ENCODE measurements at places on chromosomes 16 and 17.

GRCh38 chr17:78497115-78497540, 80.1 kb downstream of the DNAH17 start:
- peak; percentile 69 for DNase-seq

DNA sequence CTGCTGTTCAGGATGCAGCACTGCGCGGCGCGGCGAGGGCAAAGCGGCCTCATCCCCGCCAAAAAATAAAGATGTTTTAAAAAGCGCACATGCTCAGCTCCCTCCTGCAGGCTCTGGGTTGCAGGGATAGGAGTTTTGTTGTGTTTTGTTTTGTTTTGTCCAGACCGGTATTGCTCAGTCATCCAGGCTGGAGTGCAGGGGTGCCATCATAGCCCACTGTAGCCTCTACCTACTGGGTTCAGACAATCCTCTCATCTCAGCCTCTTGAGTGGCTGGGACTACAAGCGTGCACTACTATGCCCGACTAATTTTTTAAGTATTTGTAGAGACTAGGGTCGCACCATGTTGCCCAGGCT, 636 bp downstream of the WWOX start:
- no peak for DNase-seq

DNA sequence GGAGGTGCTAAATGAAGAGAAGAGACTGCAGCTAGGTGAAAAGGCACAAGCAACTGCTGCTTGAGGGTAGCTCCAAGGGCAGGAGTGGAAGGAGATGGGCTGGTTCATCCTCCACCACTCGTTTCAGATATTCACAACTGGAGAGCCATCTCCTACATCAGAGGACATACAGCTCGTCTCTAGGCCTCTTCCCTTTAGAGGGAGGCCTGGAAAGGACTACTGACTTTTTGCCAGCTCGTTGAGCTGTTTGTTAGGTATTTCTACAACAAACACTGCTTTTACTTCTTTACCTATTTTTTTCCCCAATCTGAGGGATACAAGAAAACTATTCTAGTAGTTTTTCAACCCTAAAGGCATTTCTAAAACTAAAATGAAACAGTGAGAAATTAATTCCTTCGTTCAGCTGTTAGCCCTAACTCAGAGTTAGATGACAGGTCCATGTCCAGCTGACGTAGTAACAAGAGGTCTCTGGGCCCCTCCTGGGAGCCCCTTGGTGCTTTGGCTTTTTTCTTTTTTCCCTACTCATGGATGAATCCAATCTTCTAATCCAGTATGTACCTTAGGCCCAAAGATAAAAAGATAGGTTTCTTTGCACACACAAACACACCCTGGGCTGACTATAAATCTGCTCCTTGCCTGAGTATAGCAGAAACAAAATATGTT, 47.8 kb upstream of the TBX2 start:
- DNase-seq: no peak

GRCh38 chr17:5097101-5097834, 14.4 kb downstream of the ZNF232 start:
- DNase-seq: no peak

DNA sequence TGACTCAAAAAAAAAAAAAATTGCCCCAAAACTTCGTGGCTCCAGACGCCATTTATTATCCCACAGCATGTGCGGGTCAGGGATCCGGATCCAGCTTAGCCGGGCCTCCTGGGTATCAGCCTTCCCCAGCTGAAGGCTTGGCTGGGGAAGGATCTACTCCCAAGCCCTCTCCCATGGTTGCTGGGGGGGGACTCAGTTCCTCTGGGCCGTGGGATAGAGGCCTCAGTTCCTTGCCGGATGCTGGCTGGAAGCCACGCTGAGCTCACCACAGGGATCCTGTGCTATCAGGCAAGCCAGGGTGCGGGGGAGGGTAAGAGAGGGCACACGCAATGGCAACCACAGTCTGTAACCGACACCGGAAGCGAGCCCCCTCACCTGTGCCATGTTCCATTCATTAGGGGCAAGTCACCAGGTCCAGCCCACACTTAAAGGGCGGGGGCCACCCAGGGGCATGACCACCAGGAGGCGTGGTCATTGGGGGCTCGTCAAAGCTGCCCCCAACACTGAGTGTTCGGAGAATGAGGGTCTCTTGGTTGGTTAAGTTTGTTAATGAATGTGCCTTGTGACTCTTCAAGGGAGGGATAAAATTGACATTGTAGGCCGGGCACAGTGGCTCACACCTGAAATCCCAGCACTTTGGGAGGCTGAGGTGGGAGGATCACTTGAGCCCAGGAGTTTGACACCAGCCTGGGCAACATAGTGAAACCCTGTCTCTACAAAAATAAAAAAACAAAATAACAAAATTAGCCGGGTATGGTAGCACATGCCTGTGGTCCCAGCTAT, 210.0 kb upstream of the GSE1 start:
- DNase-seq: no peak

GRCh38 chr16:57070424-57070823, 22.0 kb upstream of the CPNE2 start:
- DNase-seq: no peak

DNA sequence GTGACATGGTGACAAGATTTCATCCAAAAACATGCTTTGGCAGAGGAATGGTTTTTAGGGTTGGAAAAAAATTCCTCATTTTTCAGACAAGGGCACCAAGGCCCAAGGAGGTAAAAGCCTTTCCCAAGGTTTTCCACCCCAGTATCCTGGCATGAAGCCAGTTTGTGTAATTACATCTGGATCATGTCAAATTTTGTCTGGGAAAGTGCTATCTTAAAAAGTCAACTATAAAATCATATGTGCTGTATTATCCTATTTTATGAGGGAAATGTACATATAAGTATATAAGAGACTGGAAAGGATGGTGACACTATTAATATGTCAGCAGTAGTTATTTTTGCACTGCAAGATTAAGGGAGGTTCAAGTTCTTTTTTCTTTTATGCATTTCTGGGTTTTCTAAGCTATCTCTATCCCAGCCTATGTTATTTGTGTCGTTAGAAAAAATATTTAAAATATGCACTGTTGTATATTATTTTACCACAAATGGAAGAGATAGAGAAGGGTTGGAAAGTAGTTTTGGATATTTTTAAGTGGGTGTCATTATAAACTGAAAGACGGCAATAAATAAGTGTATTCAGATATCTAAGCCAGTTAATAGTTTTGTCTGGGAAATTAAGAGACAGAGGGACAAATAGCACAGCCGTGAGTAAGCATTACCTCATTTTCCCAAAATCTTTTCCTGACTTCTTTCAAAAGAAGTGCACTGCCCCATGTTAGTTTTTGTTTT, 13.5 kb upstream of the FBXO47 start:
- no peak for DNase-seq

- DNase-seq: no peak
Measured at GRCh38 chr17:79940459-79941087, 95.1 kb downstream of the TBC1D16 start.

DNA sequence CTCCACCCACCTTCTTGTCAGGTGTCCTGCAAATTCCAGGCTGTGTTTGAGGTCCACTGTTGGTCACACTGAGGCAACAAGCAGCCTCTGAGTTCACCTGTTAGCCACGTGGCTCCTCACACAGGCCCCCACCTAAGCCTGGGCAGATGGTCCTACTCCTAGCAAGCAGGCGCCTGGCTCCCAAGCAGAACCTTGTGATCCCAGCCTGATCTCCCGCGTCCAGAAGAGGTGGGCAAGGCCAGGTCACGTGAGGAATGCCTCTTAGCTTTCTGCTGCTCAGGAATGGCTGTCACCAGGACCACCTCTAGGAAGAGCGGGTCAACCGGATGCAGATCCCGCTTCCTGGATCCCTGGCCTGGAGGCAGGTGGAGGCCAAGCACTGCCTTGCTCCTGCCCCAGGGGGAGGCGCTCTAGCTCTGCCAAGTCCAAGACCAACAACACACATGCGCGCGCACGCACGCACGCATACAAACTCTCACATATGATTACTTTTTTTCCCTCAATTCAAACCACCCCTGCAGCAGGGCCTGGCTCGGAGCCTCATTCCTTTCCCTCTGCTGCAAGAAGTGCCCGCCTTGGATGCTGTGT, 9.5 kb downstream of the CYB561 start:
- DNase-seq: no peak

DNA sequence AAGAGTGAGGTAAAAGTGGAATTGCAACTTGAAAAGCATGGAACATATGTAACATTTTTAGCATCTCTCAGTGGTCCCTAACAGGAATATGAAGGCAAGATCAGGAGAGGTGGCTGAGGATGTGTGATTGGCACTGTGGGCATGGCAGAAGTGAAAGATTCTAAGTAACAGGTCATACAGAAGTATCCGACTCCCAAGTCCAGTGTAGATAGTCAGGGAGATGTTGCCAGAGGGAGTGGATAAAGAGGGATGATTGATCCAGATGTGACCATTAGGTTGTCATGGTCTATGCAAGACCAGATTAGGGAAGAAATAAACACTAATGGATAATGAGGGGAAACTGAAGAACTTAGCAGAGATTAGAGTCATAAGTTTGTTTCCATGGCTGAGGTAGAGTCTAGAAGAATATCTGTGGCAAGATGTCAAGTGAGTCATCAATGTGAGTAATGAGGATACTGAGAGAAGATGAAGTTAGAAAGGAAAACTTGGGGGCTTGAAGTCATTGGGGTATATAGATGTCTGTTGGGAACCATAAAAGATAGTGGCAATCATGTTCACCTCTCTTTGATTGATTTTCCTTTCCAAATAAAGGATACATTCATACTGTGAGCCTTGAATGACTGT, 23.9 kb upstream of the CAPNS2 start:
- DNase-seq: peak; percentile 63
